Stimulated activated naive CD4-positive, alpha-beta T cell (primary cell): ENCODE measurements at places on chromosomes 6 and 20.
A peak's percentile ranks its signal among the peaks of the same experiment; 100 is the strongest.

- DNase-seq: no peak
Observed at GRCh38 chr6:292506-293192, 362 bp downstream of the DUSP22 start.

DNA sequence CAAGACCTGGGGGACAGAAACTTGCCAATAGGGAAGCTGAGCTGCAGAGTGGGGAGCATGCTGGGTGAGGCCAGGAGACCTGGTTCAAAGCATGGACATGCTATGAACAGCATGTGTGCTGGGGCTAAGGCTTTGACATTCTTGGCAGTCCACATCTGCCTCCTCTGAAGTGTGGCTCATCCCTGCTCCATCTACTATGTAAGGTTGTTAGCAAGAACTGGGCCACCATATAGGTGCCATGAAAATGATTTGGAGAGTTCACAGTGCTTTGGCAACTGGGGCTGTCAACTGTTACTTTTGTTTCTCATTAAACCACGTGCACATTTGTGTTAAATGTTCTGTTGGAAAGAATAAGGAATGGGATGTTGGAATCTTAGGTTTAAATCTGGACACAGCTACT is 311.1 kb downstream of the CDC5L start:
- DNase-seq: no peak

GRCh38 chr6:162154001-162154400 is 573.6 kb downstream of the PRKN start:
- no peak for DNase-seq

DNA sequence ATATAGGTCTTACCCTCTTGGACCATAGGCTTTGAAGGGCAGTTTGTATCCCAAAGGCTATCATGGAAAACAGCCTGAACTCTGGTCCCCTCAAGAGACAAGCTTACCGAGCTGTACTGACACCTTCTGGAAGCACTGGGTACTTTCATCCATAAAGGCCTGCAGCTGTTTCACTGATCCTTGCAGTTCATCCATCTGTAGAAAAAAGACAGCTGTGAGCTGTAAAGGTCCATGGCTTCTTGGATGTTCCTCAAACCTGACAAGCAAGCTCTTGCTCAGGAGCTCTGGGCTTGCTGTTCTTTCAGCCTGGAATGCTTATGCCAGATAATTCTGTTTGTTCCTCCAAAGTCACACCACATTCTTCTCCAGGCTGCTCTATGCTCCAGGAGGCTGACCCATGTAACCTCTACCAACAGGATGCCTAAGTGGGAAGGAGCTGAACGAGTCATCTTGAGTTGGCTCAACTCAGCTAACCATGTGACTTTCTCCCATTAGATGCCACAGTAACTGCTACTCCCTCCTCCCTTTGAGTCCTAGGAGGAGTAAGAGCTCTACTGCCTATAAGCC is 8.8 kb upstream of the NDRG3 start:
- peak; percentile 32 for DNase-seq

GRCh38 chr6:37990762-37991525 is 171.4 kb downstream of the ZFAND3 start:
- no peak for DNase-seq

DNA sequence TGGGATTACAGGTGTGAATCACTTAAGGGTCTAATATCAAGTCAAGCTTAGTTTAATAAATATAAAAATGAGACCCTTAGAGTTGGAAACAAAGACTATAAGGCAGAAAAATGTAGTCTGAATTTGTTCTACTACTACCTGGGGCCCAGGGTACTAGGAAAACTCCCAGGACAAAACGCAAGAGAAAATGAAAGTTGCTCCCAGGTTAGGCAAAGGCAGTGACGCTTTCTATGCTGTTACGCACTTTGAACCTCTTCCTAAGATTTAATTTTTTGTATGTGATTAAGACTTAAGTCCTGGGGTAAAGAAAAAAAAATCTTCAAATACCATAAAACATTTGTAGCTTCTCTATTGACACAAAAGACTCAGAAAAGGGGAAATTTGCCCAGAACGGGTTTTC is 17.3 kb downstream of the DSP start:
- no peak for DNase-seq

GRCh38 chr6:134932535-134933470 is 17.1 kb downstream of the ALDH8A1 start:
- no peak for DNase-seq

- DNase-seq: no peak
Observed at GRCh38 chr6:110475066-110475653, 1.3 kb downstream of the SLC22A16 start.

DNA sequence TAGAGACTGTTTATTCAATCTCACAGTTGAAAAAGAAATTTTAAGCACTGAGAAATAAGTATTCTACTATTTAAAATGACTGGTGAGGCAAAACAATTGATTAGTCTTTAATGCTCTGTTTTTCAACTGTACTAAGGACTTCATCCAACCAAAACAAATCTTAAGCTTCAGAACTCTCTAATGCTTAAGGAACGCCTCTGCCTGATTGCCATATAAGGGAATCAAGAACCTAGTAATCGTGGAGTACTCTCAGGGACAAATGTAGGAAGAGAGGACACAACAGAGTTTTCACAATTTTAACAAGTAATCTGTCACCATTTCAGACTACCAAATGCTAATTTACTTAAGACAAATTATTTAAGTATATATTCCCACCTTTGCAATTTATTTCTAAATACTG is 16.1 kb downstream of the FBXO30 start:
- no peak for DNase-seq

GRCh38 chr6:33974471-33974870 is 170.7 kb upstream of the MLN start:
- DNase-seq: no peak

DNA sequence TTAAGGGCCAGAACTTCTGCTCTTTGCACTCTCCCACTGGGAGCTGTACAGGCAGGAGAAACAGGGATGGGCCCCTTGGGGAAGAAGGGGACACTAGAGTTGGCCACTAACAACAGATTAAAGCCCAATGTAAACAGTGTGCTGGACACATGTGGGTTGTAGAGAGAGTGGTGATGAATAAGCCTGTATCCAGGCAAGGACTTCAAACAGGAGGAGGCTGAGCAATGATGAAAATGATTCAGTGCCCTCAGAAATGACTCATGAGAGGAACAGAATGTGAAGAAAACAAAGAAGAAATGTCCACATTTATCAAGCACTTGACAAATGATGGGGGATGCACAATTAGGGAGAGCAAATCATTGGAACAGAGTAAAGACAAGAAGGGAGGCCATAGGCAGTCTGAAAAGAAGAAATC is 242.3 kb downstream of the TBX18 start:
- DNase-seq: no peak

DNA sequence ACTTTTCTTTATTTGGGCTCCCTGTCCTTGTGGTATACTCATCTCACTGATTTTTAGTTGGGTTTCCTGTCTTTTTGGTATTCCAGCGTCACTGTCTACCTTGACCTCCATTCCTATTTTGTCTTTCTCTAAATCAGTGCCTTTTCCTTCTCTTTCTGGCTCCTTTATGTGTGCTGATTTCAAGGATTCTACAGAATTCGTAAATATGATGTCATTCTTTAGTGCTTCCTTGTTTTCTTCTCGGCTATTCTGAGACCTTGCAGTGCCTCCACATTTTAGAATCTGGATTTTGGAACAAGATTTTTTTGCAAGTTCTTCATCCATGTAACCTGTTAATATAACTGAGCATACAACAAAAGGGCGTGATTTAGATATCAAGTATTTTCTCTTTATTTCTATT is 69.8 kb upstream of the NOTCH4 start:
- no peak for DNase-seq

DNA sequence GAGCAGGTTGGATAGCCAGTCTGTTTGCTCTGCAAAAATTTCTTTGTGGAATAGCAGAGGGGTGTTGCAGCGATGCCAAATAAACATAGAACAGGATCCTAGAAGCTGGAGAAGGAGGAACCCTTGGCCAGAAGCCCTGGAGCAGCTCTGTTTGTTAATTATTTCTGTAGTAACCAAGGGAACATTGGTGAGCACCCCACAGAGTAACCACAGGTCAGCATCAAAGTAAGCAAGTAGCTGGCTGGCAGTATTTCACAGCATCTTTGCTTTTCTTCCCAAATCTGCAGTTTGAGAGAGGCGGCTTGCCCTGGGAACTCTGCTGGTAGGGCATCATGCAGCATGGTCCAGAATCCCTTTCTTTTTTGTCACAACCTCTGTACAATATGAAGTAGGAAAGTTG is 12.7 kb upstream of the APMAP start:
- DNase-seq: no peak

- DNase-seq: no peak
Observed at GRCh38 chr20:41094353-41095055, 42.8 kb upstream of the PLCG1 start.
